ENCODE measurements at places on chromosomes 11 and 22. TPM values are rescaled to one million over a fixed set of nuclear protein-coding genes. Genes with fewer than 3 reads are reported as not detected.

The MS4A3 gene
- polyA plus RNA-seq, result 0.07 TPM

The SCGB2A2 gene
- polyA plus RNA-seq, result not detected

The SLC37A4 gene
- polyA plus RNA-seq, result 13.2 TPM

The CALCB gene
- 0.89 TPM for polyA plus RNA-seq

The ARHGAP42 gene
- polyA plus RNA-seq, result 11.6 TPM

The CCDC34 gene
- polyA plus RNA-seq, result 3.6 TPM

The KRTAP5-1 gene
- not detected for polyA plus RNA-seq

The PHLDA2 gene
- polyA plus RNA-seq, result 5.5 TPM

The KDELR3 gene
- polyA plus RNA-seq, result 8.0 TPM

The OR51B2 gene
- not detected for polyA plus RNA-seq

The ADM2 gene
- 0.31 TPM for polyA plus RNA-seq

The CFAP300 gene
- polyA plus RNA-seq, result 0.78 TPM

The PGR gene
- 0.56 TPM for polyA plus RNA-seq

The RFPL2 gene
- polyA plus RNA-seq, result not detected

The MUC6 gene
- 10.6 TPM for polyA plus RNA-seq

The PLAAT2 gene
- polyA plus RNA-seq, result 0.13 TPM

The RAB3IL1 gene
- 16.4 TPM for polyA plus RNA-seq

The OTOG gene
- polyA plus RNA-seq, result not detected

The LGALS12 gene
- polyA plus RNA-seq, result 205 TPM

The FAR1 gene
- 7.5 TPM for polyA plus RNA-seq

Measured in adipose tissue (tissue), 3 donors.